ENCODE measurements at places on chromosomes 12 and 14.

GRCh38 chr14:35861204-35861868 lies 35.2 kb downstream of the BRMS1L start:
- DNase-seq: no peak

DNA sequence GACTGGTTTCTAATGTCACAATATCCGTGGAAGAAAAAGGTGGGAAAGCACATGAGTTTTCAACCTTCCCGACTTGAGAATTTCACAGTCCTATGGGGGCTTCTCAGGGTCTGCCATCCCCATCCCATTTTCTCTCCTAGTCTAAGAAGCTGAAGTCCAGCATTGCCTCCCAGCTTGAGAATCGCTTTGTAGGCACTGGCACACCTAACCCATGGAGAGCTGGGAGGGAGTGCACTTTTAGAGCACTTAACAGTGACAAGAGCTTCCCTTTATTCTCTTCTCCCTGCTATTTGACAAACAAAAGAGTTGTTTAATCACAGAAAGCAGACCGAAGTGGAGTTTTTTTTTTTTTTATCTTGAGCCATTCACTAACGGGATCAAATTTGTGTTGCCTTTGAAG lies 22.8 kb upstream of the SRRM4 start:
- DNase-seq: no peak

- DNase-seq: no peak
These were observed 68.2 kb downstream of the RASSF8 start for GRCh38 chr12:26026713-26027112.

DNA sequence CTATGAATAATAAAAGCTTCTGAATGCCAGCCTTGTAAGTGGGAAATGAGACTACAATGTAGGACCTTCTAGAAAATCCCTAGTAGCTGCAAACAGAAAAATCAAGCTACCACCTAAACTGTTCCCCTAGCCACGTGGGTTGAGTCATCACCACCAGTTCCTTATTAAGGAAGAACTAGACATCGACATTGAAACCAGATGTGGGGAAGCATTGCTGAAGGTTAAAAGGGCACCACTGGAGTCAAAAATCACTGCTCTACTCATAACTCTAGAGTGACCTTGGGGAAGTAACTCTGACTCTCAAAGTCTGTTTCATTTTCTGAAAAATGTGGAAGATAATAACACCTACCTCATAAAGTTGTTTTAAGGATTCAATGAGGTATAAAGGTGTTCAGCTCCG lies 9.4 kb upstream of the CNIH1 start:
- no peak for DNase-seq
